ENCODE measurements at places on chromosomes 7 and 10. TPM values are rescaled to one million over a fixed set of nuclear protein-coding genes. Genes with fewer than 3 reads are reported as not detected.

Gene CLRN3
- total RNA-seq = not detected

Gene DENND11
- total RNA-seq = 6.6 TPM

Gene MAGI2
- total RNA-seq = 0.45 TPM

Gene KCNMA1
- 75.8 TPM for total RNA-seq

Gene ANKRD1
- total RNA-seq = 7.0 TPM

Gene HOGA1
- total RNA-seq = 1.1 TPM

Gene GSAP
- 3.0 TPM for total RNA-seq

Gene C10orf62
- total RNA-seq = not detected

Gene OR6V1
- total RNA-seq = not detected

Gene STEAP1B
- total RNA-seq = 0.30 TPM

Gene DRGX
- not detected for total RNA-seq

Gene PTN
- not detected for total RNA-seq

Gene EVX1
- total RNA-seq = not detected

Gene PSMA2
- total RNA-seq = 195 TPM

Gene SLC13A4
- total RNA-seq = not detected

Gene CALCR
- total RNA-seq = not detected

Gene C7orf57
- total RNA-seq = 0.25 TPM

Gene PRKRIP1
- 25.8 TPM for total RNA-seq

Gene UNCX
- total RNA-seq = 0.07 TPM

Gene CDNF
- total RNA-seq = 0.85 TPM

Gene GAD2
- not detected for total RNA-seq

Gene SSC4D
- total RNA-seq = 1.1 TPM

Gene MPP7
- 0.15 TPM for total RNA-seq

Gene DGKI
- total RNA-seq = 0.38 TPM

Gene FGL2
- not detected for total RNA-seq

Gene TFR2
- total RNA-seq = 2.6 TPM
